HS-27A (cell line): ENCODE measurements at places on chromosomes 11 and 22.

GRCh38 chr11:104327861-104328511 lies 164.0 kb upstream of the PDGFD start:
- DNase-seq, result no peak

DNA sequence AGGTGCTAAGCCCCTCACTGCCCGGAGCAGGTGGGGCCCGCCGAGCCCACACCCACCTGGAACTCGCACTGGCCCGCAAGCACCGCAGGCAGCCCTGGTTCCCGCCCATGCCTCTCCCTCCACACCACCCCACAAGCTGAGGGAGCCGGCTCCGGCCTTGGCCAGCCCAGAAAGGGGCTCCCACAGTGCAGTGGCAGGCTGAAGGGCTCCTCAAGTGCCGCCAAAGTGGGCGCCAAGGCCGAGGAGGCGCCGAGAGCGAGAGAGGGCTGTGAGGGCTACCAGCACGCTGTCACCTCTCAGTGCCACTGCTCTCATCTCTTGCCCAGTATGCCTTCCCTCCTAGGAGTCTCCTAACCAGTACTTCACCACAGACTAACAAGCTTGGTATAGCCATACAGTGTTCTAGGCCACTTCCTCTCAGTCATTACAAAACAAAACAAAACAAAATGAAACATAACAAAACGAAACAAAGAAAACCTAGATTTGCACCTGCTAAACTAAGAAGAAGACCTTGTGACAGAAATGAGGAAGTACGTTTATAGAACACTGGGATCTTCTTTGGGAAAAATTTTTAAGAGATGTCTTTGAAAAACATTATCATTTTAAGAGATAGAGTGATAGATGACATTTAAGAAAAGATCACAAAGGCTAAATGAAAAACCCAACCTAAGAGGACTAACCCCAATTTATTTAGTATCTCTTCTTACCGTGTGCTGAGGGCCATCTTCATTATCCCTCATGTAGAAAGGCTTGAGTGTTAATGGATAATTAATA lies 47.7 kb upstream of the GAB2 start:
- DNase-seq, result no peak

DNA sequence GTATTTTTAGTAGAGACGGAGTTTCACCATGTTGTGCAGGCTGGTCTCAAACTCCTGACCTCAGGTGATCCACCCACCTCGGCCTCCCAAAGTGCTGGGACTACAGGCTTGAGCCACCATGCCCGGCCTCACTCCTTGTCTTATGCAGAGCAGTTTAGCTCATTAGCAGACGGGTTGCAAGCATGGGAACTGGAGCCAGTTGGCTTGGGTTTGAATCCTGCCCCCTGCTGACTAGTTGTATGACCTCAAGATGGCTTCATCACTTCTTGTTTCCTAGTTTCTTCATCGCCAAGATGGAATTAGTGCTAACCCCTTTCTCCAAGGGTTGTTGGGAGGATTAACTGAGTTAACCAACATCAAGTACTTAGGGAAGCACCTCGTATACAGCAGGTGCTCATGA lies 23.4 kb upstream of the RASD2 start:
- DNase-seq, result no peak

- DNase-seq, result no peak
Observed at GRCh38 chr11:82234256-82234655, 499.4 kb downstream of the FAM181B start.

DNA sequence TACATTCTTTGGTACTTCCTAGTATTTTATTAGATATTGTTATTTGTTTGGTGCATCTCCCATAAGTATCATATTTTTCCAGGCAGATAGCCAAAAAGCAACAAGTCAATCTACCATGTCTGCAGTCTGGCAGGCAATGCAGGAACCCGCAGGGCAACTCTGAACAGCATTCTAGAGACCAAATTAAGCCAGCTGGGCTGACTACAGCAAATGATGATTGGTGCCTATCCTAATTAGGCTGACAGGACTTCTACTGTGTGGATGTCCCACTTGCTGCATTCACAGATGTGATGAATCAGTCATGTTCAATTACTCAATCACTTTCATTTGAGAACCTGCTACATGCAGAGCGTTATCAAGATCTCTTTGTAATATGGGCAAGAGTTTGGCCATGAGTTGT lies 40.3 kb upstream of the AMOTL1 start:
- no peak for DNase-seq

DNA sequence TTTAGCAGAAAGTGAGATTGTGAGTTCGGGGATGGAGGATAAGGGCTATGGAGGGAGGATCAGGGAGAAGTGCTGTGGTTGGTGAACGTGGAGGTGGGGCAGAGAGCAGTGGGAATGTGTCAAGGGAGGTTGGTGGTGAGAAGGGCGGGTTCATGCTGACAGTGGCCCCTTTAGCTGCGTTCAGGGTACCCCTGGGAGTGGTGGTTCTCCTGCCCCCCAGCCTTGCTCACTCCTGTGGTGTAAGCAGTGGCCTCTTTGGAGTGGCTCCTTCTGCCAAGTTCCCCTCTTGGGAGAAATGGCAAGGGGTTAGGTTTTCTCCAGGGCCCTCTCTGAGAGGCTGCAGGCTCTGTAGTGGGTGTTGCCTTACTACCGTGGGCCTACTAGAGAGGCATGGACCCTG lies 16.1 kb upstream of the NECTIN1 start:
- no peak for DNase-seq

DNA sequence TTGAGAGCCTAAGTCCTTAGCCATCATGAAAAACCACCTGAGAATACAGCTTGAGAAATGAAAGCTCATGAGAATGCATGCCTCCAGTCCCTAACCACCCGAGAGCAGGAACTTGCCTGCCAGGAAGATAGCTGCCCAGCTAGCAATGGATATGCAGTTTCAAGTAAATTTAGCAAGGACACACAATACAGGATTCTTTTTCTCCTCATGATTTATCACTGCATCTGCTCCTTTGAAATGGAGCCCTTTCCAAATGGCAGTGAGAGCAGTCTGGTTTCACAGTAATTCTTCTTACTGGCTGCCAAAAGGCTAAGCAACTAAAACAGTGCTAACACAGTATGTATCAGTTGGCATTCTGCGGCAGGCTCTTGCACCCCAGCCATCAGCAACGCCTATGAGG lies 109.9 kb downstream of the MICAL3 start:
- DNase-seq, result no peak

DNA sequence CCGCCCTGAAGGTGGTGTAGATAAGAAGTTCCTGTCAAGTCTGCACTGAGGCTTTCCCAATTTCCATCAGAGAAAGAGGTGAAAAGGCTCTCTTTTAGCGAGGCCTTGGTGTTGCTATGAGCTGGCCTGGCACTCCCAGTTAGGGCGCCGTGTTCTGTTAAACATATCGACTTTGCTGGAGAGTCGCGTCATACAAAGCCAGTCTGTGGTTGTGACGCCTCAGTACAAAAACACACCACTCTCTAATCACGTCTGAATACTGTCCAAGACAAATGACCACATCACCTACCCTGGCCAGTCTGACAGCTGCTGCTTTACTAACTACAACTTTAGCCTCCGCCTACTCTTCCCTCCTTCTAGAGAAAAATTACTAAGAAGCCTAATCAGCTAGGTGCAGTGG lies 8.0 kb upstream of the TOLLIP start:
- DNase-seq, result no peak

DNA sequence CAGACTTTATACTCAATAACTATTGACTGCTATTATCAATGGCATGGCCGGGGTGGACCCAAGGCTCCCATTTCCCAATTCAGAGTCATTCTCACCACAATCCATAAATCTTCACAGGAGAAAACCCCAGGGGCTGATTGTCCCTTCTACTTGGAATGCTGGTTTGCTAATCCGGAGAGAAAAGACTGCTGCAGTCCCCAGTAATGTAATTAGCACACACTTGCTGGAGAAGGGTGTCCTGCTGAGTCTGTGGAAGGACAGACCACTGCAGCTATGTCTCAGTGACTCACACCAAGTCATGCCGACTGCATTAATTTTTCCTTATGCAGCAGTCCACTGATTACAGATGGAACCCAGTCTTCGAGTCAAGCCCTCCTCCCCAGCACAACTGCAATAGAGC lies 5.9 kb upstream of the ETS1 start:
- no peak for DNase-seq

DNA sequence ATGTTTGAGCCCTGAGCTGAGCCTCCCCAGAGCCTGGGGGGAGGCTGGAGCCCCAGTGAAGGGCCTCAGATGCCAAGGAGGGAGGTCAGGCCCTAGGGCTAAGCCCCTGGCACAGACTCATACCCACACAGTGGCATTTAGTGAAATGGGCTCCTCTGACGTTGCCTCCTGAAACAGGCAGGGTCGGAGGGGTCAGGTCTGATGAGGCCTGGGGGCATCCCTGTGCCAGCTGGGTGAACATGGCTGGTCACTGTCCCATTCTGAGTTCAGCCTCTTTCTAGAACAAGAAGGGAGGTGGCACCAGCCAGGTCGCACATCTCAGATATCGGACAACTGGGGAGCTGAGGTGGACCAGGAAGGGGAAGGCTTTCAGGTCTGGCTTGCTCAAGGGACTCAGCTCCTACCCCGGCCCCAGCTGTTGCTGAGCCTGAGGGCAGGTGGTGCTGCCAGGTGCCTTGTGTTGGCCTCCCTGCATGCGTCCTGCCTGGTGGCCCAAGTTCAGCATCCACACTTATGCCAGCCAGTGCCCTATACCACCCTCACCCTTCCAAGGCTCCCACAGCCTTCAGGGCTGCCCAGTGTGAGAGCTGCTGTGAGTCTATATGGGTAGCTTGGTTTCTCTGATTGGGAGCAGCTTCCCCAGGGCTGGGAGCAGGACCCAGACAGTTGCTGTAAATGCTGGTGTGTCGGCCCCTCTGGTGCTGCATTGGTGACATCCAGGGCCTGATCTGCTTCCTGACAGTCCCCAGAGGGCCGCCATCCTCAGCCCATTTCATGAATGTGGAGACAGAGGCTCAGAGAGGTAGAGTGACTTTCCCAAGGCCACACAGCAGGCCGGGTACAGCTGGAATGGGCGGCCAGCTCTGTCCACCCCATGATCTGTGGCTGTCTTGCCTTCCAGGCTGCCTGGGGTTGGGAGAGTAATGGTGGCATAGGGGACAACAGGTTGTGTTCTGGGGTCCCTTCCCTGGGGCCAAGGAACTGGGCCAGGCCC lies 32.8 kb upstream of the PPARA start:
- DNase-seq, result no peak

DNA sequence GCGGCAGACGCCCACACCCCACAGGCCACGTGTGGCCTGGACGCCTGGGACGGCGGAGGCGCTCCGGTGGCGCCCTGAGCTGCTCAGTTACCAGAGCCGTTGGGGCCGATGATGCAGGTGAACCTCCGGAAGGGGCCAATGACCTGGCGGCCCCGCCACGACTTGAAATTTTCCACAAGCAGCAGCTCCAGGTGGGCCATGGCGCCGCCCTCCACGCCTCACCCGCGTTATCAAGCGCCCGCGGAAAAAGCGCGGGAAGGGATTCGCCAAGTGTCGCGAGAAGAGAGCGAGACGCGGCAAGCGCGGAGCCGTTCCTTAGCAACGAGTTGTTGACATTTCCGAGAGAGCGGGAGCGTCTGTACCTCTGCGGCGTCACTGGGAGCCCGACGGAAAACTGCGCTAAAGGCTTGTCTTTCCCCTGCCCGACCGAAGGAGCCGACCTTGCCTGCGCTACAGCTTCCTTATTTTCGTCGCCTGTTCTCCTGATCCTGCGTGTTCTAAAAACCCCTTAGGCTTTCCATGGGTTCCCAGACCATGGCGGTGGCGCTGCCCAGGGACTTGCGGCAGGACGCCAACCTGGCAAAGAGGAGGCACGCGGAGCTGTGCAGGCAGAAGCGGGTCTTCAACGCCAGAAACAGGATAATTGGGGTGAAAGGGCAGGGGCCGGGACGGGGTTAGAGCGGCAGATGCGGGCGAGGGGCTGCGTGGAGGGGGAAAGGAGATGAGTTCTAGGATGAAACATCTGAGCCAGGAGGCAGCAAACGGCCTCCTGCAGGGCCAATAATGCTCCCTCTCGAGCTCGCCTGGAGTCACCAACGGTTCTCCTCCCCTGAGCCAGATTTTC lies at the start of the genes RIBC2 and SMC1B:
RIBC2 (plus strand) TSS at position 326 of the 844 bp plus-strand sequence; CDS start at position 520, 194 bp downstream.
SMC1B (minus strand) TSS at position 232 of the 844 bp plus-strand sequence; CDS start at position 200, 32 bp downstream.
- DNase-seq, result peak; percentile 83

DNA sequence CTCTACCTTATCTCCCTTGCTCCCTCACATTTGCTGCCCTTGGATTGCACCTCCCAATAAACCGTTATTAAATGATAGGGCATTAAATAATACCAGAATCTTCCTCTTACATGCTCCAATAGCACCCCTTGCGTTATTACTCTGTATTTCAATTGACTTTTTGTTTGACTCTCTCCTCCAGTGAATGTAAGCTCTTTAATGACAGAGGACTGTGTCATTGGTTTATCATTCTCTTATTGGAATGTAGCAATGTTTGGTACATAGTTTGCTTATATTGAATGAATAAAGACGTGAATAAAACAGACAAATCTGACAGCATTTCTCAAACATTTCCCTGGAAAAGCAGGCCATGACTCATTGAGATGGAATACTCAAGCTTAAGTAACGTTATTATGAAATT lies 8.7 kb upstream of the MPEG1 start:
- peak; percentile 74 for DNase-seq
